ENCODE measurements at places on chromosomes 3 and 15.

DNA sequence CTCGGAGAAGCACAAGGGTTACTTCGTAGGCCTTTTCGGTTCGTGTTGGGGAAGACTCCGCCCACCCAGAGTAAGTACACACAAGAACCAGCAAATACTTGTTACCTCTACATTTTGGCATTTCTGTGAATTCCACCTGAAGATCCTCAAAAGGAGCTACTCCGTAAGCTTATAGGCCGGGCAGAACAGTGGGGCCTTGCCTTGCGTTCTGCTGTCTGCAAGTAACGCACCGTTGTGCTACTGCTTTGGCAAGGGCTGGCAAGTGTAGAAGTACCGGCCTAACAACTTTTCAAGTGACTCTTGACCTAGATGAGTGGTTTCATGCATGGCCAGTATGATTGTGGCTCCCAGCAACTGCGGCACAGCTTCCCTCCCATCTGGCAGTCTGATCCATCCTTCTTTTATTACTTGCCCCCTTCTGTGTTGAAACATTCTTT is 6.4 kb upstream of the DNAAF4 start:
- DNase-seq = no peak

DNA sequence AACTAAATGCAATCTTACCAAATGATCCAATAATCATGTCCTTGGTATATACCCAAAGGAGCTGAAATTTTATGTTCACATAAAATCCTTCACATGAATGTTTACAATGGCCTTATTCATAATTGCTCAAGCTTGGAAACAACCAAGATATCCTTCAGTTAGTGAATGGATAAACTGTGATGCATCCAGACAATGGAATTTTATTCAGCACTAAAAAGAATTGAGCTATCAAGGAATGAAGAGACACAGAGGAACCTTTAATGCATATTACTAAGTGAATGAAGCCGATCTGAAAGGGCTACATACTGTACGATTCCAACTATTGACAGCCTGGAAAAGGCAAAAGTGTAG is 168.4 kb downstream of the PDE8A start:
- no peak for DNase-seq

GRCh38 chr3:189727158-189727557 is 96.0 kb downstream of the TP63 start:
- DNase-seq = no peak

DNA sequence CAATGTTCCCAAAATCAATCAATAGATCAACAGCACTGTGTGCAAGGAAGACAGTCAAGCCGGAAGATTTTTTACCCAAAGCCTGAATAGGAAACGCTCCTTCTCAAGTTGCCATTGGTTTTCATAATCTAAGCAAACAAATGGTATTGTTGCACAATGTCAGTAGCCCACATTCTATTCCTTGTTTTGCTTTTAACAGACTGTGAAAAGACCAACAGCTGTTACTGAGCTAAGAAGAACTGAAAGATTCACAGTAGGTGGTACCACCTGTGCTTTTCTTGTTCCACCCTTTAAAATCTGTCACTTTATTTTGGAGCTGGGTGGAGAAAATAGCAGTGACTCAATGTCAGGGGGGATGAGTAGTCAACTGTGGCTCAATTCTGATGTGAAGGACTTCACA is 357.5 kb upstream of the CADM2 start:
- DNase-seq = no peak

DNA sequence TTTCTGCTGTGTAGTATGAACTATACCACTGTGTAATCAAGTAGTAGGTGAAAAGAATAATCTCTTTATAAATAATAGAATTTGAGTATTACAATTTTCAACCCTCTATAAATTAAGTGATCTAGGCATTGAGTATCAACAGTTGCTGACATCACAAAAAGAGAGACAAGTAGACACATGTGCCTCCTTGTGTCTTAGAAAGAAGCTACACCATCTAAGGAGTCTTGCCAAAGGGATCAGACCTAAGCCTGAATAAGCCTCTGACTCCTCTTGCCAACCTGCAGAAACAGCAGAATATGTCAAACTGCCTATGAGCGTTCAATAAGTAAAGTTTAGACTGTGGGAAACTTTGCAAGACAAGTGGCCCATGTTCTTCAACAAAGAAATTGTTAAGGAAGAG is 5.8 kb upstream of the MTMR10 start:
- no peak for DNase-seq

DNA sequence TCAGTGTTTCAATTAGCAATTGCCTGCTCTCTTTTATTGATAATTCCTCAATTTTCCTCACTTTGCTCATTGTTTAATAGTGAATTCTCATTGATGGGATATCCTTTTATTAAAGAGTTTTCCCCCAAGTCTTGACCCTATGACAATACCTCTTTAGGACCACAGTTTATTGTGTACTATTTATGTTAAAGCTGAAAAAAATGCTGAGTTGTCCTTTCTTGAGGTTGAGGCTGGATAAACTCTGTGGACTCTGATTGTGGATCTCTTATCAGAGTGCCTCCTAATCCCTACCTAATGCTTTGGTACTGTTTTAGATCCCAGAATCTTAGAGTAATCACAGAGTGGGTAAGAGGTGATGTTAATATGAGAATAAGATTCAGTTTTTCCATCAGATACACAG is 416.3 kb upstream of the GBE1 start:
- DNase-seq = no peak

- DNase-seq = no peak
These were observed 634.0 kb upstream of the BCHE start for GRCh38 chr3:166471074-166471767.

- DNase-seq = no peak
These were observed 21.2 kb upstream of the PIGZ start for GRCh38 chr3:196989721-196990262.

DNA sequence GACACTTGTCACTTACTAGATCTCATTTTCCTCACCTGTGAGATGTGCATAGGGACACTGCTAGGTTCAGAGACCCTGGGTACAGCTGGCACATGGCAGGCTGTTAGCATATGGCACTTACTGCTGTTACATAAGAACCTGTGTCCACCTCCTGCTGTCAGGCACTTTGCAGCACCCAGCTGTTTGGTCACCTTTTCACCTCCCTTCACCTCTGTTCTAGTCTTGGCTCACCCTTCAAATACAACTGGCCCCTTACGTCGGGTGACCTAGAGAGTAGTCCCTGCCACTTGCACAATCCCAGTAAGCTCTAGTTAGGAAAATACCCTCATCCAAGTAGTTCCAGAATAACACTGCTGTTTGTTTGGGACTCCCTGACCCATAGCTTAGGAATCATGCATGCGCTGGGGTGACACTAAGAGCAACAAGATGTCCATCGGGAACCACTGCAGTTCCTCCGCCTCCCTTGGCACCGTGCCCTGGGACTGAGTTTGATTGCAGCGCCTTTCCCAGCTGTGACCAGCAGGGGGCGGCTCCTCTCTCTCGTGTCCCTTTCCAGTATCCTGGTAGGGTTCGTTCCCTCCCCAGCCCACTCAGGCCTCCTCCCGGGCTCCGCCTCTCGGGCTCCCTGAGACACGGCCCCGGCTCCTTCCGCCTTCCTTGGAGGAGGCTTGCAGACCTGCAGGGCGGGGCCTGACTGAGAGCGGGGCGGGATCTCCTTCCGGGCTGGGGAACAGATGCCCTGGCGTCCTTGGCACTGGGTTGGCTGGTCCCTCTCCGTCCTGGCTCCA is 78.6 kb downstream of the ABHD5 start:
- peak; percentile 93 for DNase-seq

GRCh38 chr3:177396733-177397132 is 199.5 kb upstream of the TBL1XR1 start:
- DNase-seq = no peak

- no peak for DNase-seq
These were observed 99.4 kb upstream of the IQSEC1 start for GRCh38 chr3:13172644-13173013.

GRCh38 chr3:68977486-68978167 is 35.9 kb downstream of the EOGT start:
- no peak for DNase-seq

DNA sequence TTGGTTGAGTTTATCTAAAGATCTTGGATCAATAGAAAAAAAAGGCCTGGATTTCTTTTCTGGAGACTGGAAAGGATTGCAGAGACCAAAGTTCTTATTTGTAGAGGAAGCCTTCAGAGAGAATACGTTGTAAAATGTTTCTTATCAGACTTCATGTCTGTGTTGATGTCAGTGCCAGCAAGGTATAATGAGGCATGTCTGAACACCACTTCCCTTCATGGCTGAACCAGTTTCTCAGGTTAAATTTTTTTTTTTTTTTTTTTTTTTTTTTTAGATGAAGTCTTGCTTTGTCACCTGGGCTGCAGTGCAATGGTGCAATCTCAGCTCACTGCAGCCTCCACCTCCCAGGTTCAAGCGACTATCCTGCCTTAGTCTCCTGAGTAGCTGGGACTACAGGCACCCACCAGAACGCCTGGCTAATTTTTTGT is 17.8 kb upstream of the ZNF774 start:
- DNase-seq = no peak

DNA sequence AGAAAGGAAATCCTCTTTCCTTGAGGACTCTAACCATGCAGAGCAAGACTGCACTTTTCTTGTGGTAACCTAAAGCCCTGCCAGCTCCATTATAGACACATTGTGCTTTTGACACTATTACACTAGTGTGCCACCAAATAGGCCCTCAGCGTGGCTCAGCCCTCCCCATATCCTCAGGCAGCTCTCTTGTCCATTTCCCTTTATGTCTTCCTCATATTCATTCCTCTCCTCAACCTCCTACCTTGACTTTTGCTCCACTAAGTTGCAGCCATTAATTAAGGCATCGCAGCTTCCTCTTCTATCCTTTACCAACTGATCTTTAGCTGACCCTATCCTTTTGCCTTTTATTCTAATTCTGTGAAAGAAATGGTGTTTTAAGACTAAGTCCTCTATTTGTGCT is 3.7 kb downstream of the ATG7 start:
- DNase-seq = no peak

GRCh38 chr15:88647351-88648105 is 8.7 kb downstream of the ISG20 start:
- peak; percentile 57 for DNase-seq

DNA sequence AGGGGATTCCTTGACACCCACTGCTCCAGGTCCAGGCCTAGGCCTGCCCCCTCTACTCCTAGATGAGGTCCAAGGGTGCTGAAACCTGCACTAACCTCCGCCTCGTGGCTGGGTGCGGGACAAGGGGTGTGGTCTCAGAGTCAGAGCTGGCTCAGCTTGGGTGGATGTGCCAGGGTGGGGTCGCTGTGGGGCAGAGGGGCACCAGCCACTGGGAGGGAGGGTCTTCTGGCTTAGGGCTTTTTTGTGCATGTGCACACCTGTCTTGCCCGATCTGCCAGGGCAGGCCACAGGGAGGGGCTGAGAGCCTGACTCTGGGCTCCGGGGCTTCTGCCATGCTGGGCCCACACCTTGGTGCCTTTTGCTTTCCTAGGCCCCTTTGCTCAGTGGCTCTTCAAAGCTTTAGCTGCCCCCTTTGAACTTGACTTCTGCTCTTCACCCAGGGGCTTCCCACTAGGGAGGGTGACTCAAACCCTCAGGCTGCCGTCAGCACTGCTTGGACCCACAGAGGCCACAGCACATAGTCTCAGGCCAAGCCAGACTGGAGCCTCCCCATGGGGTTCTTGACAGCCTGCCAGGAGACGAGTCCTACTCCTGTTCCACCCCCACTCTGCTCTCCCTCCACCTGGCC is 73.0 kb downstream of the KLF13 start:
- no peak for DNase-seq

GRCh38 chr3:44995142-44995770 is 19.2 kb downstream of the EXOSC7 start:
- DNase-seq = no peak

DNA sequence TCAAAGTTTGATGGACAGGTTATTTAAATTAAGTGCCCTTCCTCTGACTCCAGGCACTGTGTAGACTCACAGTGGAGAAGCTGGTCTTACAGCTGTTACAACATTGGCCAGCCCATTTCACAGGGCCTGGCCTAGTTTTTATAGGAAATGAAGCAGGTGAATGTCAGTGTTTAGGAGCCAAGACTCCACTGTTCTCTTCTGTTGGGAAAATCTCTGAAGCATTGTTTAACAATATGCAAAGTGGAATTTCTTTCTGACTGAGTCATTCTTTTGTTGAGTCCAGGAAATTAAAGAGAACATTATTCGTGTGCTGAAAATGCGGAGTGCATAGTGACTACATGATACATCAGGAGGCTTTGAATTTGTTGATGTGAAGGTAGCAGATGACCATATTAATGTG is 64.7 kb downstream of the ARRDC4 start:
- no peak for DNase-seq

DNA sequence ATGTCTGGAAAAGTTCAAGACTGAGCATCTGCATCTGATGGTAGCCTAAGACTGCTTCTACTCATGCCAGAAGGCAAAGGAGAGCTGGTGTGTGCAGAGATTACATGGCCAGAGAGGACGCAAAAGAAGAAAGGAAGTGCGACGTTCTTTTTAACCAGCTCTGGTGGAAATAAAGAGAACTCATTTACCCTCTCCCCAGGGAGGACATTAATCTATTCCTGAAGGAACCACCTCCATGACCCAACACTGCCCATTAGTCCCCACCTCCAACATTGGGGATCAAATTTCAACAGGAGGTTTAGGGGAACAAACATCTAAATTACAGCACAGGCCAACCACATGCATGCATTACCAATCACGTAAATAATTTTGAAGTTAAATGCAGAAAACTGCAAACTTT is 1.5 kb upstream of the NCK1 start:
- DNase-seq = no peak

- no peak for DNase-seq
These were observed 8.0 kb upstream of the KNG1 start for GRCh38 chr3:186708983-186709679.

DNA sequence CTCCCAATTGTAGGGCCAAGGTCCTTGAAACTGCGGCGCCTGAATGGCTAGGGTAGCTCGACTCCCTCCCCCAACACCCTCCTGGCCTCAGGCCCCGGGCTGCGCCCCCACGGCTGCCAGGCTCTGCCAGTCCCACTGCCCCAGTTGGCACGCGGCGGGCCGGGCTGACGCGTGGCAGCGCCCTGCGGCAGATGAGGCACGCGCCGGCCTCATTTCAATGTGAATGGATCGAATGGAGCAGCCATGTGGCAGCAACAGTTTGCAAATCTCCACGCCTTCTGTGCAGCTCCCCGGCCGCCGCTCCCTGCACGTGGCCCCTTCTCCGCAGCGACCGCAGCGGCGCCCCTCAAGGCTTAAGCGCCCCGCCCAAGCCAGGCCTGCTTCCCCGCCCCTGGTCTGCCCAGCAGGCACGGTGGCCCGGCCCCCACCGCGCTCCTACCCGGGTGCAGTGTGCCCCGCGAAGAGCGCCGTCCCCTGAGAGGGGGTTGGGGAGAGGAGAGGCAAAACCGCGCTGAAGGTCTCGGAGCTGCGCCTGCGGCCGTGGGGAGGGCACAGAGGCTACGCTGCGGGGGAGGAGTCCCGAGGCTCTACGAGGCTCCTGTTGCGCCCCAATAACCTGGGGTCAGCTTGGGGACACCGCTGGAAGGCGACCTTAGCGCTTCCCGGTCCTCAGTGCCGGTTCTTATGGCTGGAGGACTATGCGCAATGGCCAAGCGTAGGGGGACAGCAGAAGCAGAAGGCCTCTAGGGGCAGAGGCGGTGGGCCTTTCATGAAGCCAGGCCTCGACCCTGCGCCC is 3.1 kb upstream of the DLL4 start:
- peak; percentile 73 for DNase-seq
